Stimulated activated CD4-positive, alpha-beta T cell treated with anti-CD3 and anti-CD28 coated beads, TNF-alpha, amount 100 ng/mL, for 48 hours (primary cell): ENCODE measurements at places on chromosomes 7 and 10.

GRCh38 chr10:96473866-96474265, 39.9 kb downstream of the TLL2 start:
- no peak for DNase-seq

DNA sequence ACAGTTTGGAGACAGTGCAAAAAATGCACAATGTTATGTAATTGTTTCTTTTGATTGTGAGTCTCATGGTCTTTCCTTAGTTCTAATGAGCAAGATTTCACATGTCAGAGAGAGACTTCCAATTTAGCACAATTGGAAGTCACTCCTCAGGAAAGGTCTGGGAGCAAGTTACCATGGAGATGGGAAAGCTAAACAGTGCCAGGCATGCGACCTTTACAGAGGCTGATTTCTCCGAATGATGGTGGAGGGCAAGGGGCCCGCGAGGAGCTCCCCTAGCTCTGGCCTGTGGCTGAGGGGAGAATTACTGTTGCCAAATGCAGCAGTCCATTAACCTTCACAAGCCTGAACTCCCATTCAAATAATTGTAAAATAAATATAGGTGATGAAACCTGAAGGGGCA, 59.3 kb downstream of the CDCA7L start:
- no peak for DNase-seq

- no peak for DNase-seq
Measured at GRCh38 chr7:129561677-129562359, 49.7 kb upstream of the NRF1 start.

- DNase-seq: no peak
Measured at GRCh38 chr10:129477051-129477450, 10.0 kb downstream of the MGMT start.

DNA sequence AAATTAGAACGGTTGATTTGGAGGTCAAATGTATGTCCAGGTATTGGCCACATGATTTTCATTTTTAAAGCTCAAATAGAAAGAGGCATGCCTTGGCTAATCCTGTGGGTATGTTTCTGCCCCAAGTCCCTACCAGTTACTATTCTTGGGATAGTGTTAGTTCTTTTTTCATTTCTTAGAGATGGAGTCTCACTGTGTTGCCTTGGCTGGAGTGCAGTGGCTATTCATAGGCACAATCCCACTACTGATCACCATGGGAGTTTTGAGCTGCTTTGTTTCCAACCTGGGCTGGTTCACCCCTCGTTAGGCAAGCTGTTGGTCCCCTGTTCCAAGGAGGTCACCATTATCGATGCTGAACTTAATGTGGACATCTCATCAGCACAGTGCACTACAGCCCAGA, 46.3 kb downstream of the NRP1 start:
- DNase-seq: no peak

- no peak for DNase-seq
Measured at GRCh38 chr10:3975016-3975415, 190.0 kb upstream of the KLF6 start.

GRCh38 chr7:134954197-134955082, 31.9 kb upstream of the AGBL3 start:
- no peak for DNase-seq

DNA sequence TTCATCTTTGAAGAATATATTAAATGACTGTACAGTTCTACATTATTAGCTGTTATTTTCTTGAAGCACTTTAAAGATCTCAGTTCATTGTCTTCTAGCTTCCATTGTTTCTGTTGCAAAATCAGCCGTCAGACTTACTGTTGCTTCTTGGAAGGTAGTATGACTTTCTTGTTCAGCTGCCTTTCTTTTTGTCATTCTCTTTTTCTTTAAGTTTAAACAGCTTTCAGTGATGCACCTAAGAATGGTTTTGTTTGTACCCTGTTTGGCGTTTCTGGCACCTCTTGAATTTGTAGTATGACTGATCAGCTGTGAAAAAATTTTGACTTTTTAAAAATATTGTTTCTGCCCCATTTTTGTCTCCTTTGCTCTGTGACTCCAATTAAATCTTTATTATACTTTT, 9.3 kb downstream of the MKLN1 start:
- no peak for DNase-seq

- DNase-seq: no peak
Measured at GRCh38 chr7:102292813-102293798, 6.4 kb downstream of the SH2B2 start.

DNA sequence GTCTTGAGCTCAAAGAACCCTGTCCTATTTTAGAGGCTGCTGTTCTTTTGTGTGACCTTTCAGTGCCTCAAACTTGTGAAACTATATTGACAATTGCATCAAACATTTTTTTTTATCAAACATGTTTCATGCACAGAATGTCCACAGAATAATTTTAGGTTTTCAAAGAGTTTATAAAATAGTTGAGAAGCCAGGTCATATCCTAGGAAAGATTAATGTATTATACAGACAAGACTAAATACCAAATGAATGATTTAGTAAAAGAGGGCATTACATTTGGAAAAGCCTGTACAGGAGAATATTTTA, 67.0 kb downstream of the CDK6 start:
- DNase-seq: no peak

- no peak for DNase-seq
Measured at GRCh38 chr7:130959743-130960207, 225.8 kb upstream of the KLF14 start.

GRCh38 chr7:87528730-87529129, 53.2 kb upstream of the ABCB4 start:
- DNase-seq: no peak

DNA sequence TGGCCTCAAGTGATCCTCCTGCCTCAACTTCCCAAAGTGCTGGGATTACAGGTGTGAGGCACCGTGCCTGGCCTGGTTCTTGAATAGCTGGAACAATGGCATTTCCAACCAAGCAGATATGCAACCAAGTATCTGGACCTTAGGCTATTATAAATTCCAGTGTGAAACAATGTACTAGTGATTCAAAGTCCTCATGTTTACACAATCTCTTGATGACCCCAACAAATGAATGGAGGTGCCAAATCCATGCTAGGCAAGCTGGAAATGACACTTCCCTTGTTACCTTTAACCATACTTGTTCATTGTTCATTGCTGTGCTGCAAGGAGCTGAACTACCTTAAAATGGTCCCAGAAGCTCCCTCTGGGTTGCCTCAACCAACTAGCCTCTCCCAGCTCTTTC, 282.2 kb upstream of the KLF14 start:
- no peak for DNase-seq

DNA sequence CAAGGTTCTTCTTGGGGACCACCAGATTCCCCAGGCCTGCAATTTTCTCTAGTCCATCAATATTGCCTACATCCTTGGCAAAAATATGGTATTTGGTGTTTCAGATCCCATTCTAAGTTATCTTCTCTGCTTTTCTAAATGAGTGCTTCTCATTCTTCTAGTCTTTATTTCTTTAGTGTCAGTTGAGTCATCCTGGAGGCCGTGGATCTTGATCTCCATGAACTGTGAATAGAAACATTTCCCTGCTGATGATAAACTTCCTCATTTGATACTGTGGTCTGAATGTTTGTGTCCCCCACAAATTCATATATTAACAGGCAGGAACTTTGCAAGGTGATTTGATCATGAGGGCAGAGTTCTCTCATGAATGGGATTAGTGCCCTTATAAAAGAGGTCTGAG, 779.3 kb downstream of the INHBA start:
- no peak for DNase-seq

DNA sequence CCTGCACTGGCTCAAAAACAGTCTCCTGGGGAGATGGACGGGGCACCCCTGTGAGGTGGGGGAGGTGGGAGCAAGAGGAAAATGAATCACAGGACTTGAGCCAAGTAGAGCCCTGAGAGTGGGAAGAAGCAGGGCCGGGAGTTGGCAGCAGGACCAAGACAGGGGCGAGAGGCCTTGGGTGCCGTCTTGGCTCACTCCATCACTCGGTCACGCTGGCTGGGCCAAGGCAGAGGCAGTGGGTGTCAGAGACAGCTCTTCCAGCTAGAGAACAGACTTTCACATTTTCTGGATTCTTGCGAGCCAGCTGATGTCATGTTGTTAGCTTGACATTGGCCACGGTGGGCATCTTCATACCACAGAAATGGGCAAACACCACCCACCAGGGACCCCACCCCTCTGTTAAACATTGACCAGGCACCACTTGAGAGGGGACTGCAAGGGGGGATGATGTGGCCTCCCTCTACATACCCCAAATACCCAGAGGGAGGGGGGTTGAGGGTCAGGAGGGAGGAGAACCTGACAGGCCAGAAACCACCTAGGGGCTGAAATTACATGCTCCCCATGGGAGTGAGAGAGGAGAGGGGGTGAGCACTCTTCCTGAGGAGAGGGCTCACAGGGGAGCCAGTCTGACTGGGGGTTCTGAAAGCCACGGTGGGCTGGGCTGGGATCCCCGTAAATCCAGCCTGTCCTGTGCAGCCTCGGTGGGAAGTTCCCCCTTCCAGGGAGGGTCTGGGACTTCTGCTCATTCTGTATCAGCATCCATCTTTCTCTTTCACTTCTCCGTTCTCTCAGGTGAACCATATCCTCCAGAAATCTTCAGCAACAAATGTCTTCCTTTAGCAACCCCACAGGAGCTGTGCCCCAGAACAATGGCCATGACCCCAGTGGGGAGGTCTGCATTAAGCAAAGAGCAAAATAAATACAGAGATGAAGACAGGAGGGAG, 19.6 kb downstream of the CAMK2B start:
- DNase-seq: no peak

GRCh38 chr10:119852822-119853221, 19.8 kb downstream of the MCMBP start:
- DNase-seq: no peak

GRCh38 chr7:12647364-12648219, 39.8 kb upstream of the ARL4A start:
- no peak for DNase-seq

DNA sequence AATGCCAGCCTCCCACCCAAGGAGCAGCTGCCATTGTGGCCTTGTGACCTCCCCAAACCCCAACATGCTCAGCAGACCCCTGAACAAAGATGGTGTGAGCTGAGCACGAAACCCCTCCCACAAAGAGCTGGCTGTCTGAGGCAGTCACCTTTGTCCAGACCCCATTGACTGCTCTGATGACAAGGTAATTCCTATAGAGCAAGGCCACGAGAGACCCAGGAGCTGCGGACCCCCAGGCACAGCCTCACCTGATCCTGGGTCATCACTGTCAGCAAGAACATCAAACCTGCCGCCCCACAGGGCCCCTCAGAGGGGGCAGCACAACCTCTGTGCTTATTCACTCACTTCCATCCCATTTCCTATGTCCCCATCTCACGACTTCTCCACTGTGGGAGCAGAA, 102.6 kb downstream of the CPXM2 start:
- no peak for DNase-seq

GRCh38 chr10:110426294-110427181, 71.2 kb upstream of the DUSP5 start:
- DNase-seq: no peak

DNA sequence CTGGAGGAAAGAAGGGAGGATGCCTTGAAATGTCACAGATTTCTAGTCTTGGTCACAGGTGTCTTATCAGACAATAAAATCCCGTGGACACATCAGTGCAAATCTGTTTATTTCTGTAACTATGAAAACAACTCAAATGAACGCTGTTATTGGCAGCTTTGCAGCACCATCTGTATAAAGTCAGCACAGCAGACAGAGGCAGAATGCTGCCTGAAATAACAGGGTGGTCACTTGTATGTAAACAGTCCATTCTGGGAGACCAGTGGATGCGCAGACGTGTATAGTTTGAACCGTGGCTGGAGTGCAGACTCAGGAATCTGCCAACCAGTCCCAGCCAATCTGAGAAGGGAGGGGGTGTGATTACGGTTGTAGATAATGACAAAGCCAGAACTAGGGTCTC, 54.8 kb downstream of the SEC23IP start:
- DNase-seq: no peak

DNA sequence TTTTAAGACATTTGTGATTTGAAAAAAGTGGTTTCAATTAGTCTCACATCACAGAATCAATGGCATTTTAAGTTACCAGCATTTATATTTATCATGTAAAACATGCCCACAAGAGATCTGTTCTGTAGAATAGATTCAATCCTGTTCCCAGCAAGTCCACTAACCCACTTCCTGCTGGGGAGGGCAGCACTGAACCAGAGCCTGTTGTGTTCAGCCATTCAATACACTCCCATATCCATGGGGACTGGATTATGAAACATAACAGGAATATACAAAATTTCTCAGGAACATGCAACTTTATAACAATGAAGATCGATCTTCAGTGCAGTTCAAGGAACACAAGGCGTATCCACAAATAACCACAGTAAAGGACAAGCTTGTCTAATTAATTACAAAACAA, 24.4 kb upstream of the ANK3 start:
- no peak for DNase-seq

DNA sequence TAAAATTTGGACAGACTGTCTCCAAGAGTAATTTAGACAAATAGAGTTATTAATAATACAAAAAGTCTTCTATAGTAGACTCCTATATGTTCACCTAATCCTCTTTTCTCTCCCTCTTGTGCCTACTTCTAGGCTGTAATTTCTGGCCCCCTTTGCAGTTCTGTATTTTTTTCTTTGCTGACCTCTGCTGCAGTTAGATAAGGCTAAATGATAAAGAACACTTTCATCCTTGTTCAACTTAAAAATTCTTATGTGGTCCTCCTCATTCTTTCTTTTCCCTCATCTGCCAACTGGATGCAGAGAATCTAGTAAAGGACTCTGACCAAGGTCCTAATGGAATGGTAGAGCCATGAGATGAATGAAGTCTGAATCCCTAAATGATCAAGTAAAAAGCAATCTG, 20.1 kb downstream of the GLCCI1 start:
- DNase-seq: no peak

DNA sequence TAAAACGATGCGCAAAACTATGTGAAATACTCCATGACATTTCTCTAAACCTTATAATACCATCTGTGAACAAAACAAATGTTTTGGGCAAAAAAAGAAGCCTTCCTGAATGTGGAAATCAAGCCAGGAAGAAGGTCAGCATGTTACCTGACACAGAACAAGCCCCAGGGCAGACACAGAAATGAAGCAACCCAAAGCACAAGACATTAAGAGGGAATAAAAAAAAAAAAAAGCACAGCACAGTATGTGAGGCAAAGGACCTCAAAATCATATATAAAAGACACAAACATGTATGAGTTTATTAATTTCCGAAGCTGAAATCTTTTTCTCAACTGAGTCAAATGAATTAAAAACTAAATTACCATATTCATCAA, 161.8 kb downstream of the SKIDA1 start:
- DNase-seq: no peak

DNA sequence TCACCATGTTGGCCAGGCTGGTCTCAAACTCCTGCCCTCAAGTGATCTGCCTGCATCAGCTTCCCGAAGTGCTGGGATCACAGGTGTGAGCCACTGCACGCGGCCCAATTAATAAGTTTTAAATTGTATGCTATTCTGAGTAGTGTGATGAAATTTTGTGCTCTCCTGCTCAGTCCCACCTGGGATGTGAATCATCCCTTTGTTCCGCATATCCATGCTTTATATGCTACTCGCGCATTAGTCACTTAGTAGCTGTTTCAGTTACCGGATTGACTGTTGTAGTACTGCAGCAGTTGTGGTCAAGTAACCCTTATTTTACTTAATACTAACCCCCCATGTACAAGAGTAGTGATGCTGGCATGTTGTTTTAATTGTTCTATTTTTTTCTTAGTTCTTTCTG, 47.3 kb upstream of the OIT3 start:
- no peak for DNase-seq
